ENCODE measurements at places on chromosomes 1 and 21.

DNA sequence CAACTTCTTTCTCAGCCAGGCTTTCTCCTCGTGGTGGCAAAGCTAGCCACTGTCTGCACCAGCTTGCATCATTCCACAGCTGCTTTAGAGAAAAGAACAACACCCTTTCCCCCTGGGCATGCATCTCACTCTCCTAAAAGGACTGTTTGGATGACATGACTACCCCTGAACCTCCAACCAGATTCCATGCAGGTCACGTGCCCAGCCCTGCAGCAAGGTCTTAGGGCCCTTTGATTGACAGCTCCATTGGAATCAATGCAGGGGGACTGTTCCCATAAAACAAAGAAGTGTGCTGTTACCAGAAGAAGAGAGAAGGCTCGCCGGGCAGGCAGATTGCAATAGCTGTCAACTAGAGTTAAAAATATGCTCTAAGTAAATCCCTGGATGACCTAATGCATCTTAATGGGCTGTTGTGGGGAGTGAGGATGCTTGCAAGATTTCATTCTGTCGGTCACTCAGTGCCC, 24.4 kb downstream of the KCNA2 start:
- DNase-seq, result no peak

DNA sequence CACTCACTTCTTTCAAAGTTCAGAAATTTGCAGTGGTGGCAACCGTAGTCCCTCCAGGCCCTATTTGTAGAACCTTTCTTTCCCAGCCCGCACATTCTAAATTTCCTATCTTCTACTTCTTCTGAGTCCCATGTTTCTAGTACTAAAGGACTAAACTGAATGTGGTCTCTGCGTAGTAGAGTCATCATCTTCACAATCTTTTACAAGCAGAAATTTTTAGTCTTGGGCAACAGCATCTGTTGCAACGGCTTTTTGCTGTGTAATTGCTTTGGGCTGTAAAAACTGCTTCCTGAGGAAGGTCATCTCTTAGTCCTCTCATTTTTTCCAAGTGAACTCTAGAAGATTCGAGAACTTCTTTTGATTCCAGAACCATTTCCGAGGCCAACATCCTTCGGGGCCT, 23.9 kb downstream of the VAV3 start:
- no peak for DNase-seq

- DNase-seq, result no peak
These were observed 17.0 kb upstream of the ITLN2 start for GRCh38 chr1:160971618-160972056.

DNA sequence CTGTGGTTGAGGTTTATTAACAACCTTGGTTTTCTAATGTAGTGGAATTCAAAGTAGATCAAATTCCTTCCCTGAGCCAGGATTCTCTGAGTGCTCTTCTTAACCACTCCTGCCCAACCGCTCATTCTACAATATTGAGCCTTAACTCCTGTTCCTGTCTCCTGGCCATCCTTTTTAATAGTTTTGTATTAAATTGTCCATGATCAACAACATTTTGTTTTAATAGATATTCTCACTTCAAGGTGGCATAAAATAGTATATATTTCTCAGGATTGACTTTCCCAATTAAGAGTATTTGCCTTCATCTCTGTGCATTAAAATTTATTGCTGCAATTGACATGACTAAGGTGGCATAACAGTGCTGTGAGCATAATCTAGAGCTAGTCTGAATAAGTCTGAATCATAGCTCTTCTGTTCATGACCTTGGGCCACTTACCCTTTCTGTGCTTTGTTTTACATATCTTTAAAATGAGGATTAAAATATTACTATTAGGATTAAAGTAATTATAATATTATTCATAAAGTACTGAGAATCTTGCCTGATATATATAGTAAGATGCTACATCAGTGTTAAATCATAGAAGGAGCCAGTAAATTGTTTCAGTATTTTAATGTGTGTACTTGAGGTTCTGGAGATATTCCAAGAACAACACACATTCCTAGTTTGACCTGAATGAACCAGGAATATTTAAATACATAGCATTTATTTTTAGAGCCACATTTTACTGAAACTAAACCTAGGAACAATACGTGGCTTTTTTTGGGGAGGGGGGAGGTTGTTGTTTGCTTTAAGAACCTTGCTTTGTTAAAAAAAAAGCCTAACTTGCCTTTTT, 76.4 kb downstream of the ADGRL2 start:
- DNase-seq, result peak; percentile 67

DNA sequence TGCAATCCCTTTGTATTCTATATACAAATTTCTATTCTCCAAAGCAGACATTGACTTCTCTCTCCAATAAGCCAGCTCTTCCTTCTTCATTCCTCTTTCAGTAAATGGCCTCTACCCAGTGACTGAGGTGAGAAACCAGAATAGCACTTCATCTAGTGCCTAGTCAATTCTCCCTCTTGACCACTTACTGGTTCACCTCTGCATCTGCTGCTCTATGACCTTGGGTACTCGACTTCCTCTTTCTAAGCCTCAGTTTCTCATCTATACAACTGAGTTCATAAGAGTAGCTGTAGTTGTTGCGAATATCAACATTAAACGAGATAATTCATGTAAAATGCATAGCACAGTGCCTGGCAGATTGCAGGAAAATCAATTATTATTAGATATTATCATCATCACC, 12.4 kb downstream of the LYST start:
- no peak for DNase-seq

- no peak for DNase-seq
These were observed 68.9 kb downstream of the ZNF644 start for GRCh38 chr1:90952906-90953305.

GRCh38 chr1:7313826-7314225, 457.3 kb upstream of the VAMP3 start:
- DNase-seq, result no peak

DNA sequence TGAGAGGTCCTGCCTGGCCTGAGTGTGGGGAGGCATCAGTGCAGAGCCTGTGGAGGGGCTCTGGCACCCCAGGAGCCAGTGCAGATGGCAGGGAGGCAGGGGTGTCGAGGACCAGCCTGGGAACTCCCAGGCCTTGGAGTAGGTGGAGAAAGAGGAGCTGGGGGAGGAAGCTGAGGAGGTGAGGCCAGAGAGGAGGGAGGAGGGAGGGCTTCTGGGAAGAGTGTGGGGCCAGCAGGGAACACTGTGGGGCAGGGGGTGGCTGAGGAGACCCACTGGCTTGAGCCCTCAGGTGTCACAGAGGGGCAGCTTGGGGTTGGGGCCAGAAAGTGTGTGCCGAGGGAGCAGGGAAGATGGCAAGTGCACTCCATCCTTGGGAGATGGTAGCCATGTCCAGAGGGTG, 3.8 kb downstream of the COQ8A start:
- no peak for DNase-seq

DNA sequence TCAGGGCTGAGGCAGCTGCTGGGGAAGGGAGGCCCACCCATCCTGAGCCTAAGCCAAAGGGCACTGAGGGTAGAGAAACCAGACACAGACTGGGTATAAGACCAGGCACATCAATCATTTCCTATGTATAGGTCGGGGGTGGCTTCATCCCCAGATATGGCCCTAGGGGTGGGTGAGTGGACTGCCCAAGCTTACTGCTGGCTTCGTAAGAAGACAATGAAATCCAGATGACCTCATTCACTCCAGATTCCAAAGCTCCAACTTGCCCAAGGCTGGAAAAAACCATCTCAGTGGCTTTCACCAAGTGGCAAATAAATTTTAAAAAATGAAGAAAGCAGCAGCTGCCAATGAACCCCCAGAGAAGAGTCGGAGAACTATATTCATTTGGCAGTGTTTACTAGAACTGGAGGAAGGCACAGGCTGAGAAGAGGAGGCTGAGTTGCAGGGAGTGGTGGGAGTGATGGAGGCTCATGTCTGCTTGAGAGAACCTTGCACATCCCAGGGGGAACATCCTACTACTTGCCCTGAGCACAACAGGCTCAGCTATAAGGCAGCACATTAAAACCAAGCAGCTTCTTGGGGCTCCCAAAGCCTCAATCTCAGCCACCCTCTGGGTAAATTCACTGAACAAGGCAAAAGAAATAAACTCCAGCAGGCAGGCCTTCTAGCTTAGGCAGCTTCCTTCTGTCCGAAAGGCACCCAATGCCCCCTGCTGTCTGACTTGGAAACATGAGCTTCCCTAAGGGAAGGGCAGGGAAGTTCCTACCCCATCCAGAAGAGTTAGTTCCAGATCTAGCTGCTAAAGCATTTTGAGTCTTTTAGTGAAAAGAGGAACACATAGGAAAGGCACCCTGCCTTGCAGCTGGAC, 14.1 kb downstream of the PEA15 start:
- peak; percentile 68 for DNase-seq

GRCh38 chr1:90568436-90568835, 148.7 kb downstream of the BARHL2 start:
- no peak for DNase-seq

- no peak for DNase-seq
These were observed 6.2 kb upstream of the APCS start for GRCh38 chr1:159581422-159581821.

- no peak for DNase-seq
These were observed 55.0 kb downstream of the KAZN start for GRCh38 chr1:14653461-14653960.

GRCh38 chr1:214896921-214897320, 185.6 kb upstream of the KCNK2 start:
- no peak for DNase-seq

DNA sequence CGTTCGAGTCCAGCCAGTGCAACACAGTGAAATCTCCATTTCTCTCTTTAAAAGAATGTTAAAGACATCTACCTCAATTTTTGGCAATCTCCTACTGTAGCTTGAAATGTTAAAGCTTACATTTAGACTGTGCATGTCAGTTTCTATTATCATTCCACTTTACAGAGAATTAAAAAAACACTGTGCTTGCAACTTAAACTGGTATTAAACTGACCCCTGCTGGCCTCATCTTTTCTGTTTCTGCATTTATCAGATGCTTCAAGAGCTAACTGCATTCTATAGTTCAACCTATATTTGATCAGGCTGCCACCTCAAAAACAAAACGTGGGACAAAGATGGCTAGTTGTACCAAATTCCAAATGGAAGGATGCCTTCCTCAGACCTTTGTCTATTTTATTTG, 226.5 kb downstream of the SMYD3 start:
- peak; percentile 18 for DNase-seq

GRCh38 chr1:181151378-181152326, 63.2 kb downstream of the IER5 start:
- DNase-seq, result peak; percentile 22

GRCh38 chr1:50651476-50652263, 228.4 kb upstream of the DMRTA2 start:
- DNase-seq, result no peak

DNA sequence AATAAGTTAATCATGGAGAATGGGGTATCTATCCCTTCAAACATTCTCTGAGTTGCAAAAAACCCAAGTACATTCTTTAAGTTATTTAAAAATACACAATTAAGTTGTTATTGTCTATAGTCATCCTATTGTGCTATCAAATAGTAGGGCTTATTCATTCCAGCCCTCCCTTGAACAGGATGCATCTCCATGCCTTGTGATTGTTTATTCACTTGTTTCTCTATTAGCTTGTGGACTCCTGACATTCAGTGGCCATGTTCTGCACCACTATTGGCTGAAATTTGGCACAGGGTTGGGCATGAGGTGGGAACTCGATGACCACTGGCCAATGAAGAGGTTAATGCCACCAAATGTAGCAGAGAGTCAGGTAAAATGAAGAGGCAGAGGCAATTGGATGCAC, 272.8 kb downstream of the TNR start:
- no peak for DNase-seq

GRCh38 chr1:180046674-180047073, 92.1 kb downstream of the CEP350 start:
- no peak for DNase-seq

- DNase-seq, result no peak
These were observed 25.0 kb downstream of the VASH2 start for GRCh38 chr1:212975111-212975918.

GRCh38 chr1:62774971-62775595, 8.8 kb upstream of the ATG4C start:
- DNase-seq, result no peak

GRCh38 chr1:18632218-18632588, 1.6 kb downstream of the PAX7 start:
- DNase-seq, result no peak

- no peak for DNase-seq
These were observed 221.8 kb upstream of the ESRRG start for GRCh38 chr1:216944864-216945510.

GRCh38 chr1:10538646-10539355, 64.1 kb downstream of the PEX14 start:
- no peak for DNase-seq

- no peak for DNase-seq
These were observed 14.6 kb downstream of the MTX1 start for GRCh38 chr1:155223047-155223446.

GRCh38 chr21:41678016-41678923, 88.6 kb downstream of the RIPK4 start:
- peak; percentile 97 for DNase-seq

DNA sequence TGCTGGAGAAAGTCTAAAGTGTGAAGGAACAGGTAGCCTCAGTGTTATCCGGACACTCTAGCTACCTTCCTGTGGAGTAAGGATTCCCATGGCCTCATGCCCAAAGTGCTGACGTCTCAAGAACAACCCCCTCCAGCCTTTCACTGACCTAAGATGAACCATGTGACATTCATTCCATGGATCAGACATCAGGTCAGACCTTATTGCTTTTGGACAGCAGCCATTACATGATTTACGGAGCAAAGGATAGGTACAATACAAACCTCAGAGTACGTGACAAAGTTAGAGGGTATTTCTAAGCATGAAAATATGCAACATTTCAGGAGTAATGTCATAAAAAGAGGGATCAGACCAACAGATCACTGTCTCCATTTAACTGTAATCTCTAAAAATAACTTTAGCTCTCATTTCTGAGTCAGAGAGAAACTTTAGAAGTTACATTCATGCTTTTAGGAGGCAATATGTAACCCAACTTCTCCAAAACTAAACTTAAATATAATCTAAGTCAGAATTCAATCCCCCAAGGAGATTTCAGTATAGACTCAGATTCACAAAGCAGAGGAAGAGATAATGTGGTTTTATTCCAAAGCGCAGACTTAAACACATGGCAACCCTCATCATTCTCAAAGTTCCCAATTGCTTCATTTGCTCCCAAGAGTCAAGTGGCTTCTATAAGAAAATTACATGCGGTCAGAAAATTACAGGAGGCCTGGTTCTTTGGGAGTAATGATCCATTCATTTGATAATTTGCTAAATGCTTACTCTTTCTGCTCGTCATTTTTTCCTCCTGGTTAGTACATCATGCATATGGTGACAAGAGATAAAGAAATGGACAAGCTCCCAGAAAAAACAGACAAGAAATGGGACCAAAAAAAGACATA, 280.4 kb downstream of the SETD4 start:
- DNase-seq, result peak; percentile 95

DNA sequence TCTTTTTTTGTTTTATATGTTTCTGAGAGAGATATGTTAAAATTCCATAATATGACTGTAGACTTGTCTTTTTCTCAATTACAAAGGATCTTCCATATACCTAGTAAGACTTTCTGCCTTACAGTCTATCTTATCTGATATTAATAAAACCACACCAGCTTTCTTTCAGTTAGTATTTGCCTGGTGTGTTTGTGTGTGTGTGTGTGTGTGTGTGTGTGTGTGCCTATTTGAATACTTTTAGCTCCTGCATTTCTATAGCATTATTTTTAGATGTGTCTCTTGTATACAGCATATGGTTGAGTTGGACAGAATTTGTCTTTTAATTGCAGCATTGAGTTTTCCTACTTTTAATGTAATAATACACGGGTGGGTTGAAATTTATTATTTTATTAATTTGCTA, 27.5 kb downstream of the ST6GALNAC3 start:
- DNase-seq, result no peak

- no peak for DNase-seq
These were observed 905 bp downstream of the LIX1L start for GRCh38 chr1:145956781-145957442.

- DNase-seq, result no peak
These were observed 29.3 kb downstream of the NUP133 start for GRCh38 chr1:229478852-229479251.

Measured in kidney tubule cell (primary cell).